ENCODE measurements at places on chromosomes 4 and X. TPM values are rescaled to one million over a fixed set of nuclear protein-coding genes. Genes with fewer than 3 reads are reported as not detected.

Gene FAM9C
- total RNA-seq: 0.12 TPM

Gene FGF13
- total RNA-seq: 1.7 TPM

Gene PABPC1L2B
- not detected for total RNA-seq

Gene FRG2
- total RNA-seq: not detected

Gene POLN
- total RNA-seq: 2.9 TPM

Gene LRIT3
- total RNA-seq: 0.11 TPM

Gene ZCCHC18
- total RNA-seq: 2.0 TPM

Gene CENPI
- 18.1 TPM for total RNA-seq

Gene P2RY8
- not detected for total RNA-seq

Gene MFAP3L
- 2.6 TPM for total RNA-seq

Gene BST1
- total RNA-seq: 3.1 TPM
